ENCODE measurements at places on chromosomes 11 and 22.

DNA sequence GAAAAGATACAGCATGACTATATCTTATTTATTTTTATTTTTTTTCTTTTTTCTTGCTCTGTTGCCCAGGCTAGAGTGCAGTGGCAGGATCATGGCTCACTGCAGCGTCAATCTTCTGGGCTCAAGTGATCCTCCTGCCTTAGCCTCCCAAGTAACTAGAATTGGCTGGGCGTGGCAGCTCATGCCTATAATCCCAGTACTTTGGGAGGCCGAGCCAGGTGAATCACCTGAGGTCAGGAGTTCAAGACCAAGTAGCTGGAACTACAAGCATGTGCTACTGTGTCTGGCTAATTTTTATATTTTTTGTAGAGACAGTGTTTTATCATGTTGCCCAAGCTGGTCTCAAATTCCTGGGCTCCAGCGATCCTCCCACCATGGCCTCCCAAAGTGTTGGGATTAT lies 28.3 kb upstream of the CCDC134 start:
- DNase-seq, result no peak

- DNase-seq, result no peak
These were observed 308.7 kb downstream of the DDX10 start for GRCh38 chr11:108973402-108974162.

GRCh38 chr11:84497981-84498411 lies 1129.1 kb downstream of the DLG2 start:
- DNase-seq, result no peak

DNA sequence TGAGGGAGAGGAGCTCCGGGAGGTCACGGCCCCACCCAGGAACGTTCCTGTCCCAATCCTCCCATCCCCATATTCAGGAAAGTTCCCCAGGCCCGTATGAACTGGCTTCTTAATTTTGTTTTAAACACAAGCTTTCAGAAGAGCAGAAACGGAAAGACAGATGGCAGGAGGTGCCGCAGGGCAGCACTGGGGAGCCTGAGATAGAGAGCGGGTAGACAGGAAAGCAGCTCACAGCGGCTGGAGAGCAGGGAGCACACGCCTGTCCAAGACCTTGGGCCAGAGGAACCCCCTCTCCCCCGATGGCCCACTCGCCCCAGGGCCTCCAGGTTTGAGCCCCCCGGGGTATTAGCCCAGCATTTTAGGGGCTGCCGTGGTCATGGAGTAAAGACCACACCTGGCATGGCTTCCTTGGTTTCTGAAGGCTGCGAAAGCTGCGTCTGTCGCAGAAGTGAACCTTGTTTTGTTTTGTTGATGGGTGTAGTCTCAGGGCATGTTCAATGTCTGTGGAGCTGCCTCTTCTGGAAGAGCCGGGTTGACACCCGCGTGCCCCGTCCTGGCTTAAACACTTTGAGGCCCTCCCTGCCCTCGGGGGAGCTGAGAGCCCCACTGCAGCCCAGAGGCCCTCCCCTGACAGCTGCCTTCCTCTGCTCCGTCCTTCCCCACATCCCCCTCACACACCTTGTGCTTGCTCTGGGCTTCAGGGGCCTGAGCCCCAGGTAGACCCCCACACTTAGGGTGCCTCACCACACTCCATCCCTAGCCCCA lies 17.9 kb upstream of the KCNQ1OT1 start:
- no peak for DNase-seq

Data from CD4-positive, alpha-beta T cell treated with Interleukin-6 for 4 hours (primary cell).